H7 (cell line): ENCODE measurements at places on chromosomes 12 and 14. TPM values are rescaled to one million over a fixed set of nuclear protein-coding genes. Genes with fewer than 3 reads are reported as not detected.

- DNase-seq, result no peak
These were observed 298.2 kb downstream of the RPAP3 start for GRCh38 chr12:47407463-47408129.

GRCh38 chr14:52119030-52119429 lies 50.2 kb upstream of the NID2 start:
- no peak for DNase-seq

Gene MYL6
- total RNA-seq, result 941 and 1,248 TPM in 2 replicates

Gene GPRC5D
- total RNA-seq, result 0.31 TPM in 1 of 2 replicates, not detected in the other

Gene RASSF9
- total RNA-seq, result 0.41 and 0.87 TPM in 2 replicates
